NCI-H460 (cell line): ENCODE measurements at places on chromosomes 4 and X. TPM values are rescaled to one million over a fixed set of nuclear protein-coding genes. Genes with fewer than 3 reads are reported as not detected.

Gene MEPE
- not detected in 2 replicates for total RNA-seq

Gene GLUD2
- total RNA-seq: 0.26 and 0.35 TPM in 2 replicates

Gene GYPE
- 1.3 and 2.3 TPM in 2 replicates for total RNA-seq

Gene FAM156B
- 40.3 and 43.0 TPM in 2 replicates for total RNA-seq

Gene TLL1
- total RNA-seq: 0.17 and 0.20 TPM in 2 replicates

Gene FAM47A
- not detected in 2 replicates for total RNA-seq

Gene PLXNB3
- total RNA-seq: 3.3 and 4.9 TPM in 2 replicates

Gene SSX3
- not detected in 2 replicates for total RNA-seq

Gene CDK16
- total RNA-seq: 141 and 164 TPM in 2 replicates

Gene HSFX3
- total RNA-seq: not detected in 2 replicates

Gene NHSL2
- 0.05 and 0.17 TPM in 2 replicates for total RNA-seq

Gene SLC9A6
- total RNA-seq: 15.4 and 18.0 TPM in 2 replicates
